ENCODE measurements at places on chromosomes 6 and 20. TPM values are rescaled to one million over a fixed set of nuclear protein-coding genes. Genes with fewer than 3 reads are reported as not detected.
A peak's percentile ranks its signal among the peaks of the same experiment; 100 is the strongest.

The CD24 gene
- total RNA-seq, result 1.2 TPM

The FAM135A gene
- 31.7 TPM for total RNA-seq

DNA sequence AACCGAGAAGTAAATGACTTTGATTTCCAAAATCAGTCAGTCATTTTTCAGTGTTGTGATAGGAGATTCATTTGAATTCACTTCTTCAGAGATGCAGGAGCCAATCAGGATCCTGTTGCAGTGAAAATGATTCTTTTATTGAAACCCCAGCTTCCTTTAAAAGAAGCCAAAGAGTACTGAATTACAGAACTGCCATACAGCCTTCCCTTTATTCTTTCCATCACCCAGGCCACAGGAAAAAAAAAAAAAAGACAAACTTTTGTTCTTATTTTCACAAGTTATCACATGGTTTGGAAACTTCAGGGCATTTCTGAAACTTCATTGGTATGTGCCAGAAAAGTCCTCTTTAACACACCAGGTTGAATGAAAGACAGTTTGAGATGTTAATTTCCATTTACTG, 1.8 kb upstream of the CARMIL1 start:
- DNase-seq, result no peak
- no peaks in the 10 kb centered on the region for H3K36me3 ChIP-seq
- H3K27me3 ChIP-seq, result no peaks in the 10 kb centered on the region

DNA sequence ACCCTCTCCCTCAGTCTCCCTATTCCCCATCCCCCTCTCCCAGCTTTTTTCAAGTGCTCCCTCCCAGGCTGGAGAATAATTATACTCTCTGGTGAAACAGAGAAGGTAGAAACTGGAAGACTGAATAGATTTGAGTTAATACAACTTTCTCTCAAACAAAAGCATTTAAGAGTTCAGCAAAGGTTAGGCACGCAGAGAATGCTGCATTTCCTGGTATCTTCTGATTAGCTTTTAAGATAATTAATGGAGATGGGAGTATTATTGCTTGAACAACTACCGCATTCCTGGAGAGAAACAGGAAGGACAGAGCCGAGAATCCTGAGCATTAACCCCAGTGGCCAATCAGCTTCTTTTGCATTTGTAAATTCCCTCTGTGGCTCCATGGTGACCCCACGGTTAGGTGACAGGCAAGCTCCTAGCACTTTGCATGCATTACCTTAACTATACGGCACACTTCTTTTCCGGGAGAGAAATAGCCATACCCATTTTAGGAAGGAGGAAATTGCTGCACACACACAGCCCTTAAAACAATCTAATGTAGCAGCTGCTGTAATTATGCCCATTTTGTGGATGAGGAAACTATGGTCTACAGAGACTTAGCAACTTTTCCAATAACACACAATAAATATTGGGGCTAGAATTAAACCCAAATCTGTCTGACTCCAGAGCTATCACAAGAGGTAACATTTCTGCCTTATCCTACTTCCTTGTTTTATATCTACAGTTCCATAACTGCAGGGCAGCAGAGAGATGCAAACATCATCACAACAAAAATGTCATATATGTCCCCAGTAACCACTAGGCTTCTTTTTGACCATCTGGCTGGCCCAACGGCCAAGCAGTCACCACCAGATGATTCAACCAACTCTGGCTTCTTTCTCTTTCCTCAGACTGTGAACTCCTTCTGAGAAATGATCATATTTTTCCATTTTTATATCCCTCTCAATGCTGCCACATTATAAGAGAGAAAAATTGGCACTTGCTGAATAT, 169.9 kb downstream of the CD24 start:
- no peaks in the 10 kb centered on the region for H3K4me1 ChIP-seq
- H3K36me3 ChIP-seq, result no peaks in the 10 kb centered on the region
- no peak for DNase-seq
- H3K27me3 ChIP-seq, result no peaks in the 10 kb centered on the region

GRCh38 chr6:44399991-44400390, 12.5 kb downstream of the CDC5L start:
- H3K36me3 ChIP-seq, result peaks cover 68% of the 10 kb centered on the region
- H3K27me3 ChIP-seq, result no peaks in the 10 kb centered on the region
- peak overlapping the region; percentile 35 for H3K27ac ChIP-seq
- H3K4me3 ChIP-seq, result no peak overlapping the region
